Stimulated activated CD8-positive, alpha-beta memory T cell treated with anti-CD3 and anti-CD28 coated beads, Interleukin-15, amount 100 ng/mL, for 48 hours (primary cell): ENCODE measurements at places on chromosomes 7 and 10.

GRCh38 chr7:137960020-137960419, 41.9 kb downstream of the CREB3L2 start:
- no peak for DNase-seq

- DNase-seq: no peak
These were observed 27.6 kb upstream of the FAM204A start for GRCh38 chr10:118369641-118370205.

- no peak for DNase-seq
These were observed 161.1 kb downstream of the RPS24 start for GRCh38 chr10:78194539-78195402.

DNA sequence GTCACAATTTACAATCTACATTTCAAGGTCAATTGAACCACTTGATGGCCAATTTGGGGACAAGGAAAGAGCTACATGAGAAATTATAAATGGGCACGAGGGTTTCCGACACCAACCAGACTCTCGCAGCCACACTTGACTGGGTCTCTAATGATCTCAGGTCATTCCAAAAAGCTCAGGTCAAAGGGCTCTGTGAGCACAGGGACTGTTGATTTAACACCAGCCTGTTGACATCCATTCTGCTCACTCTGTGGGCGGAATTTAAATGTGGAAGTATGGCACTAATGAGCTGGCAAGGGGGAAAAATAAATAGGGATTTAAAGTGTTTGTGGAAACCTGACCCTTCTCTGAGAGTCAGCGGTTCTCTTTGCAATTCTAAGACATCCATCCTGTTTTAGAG, 810.7 kb upstream of the AUTS2 start:
- DNase-seq: no peak
